Stimulated activated CD8-positive, alpha-beta memory T cell treated with anti-CD3 and anti-CD28 coated beads, Interleukin-7, amount 100 ng/mL, for 48 hours (primary cell): ENCODE measurements at places on chromosomes 12 and 14.

DNA sequence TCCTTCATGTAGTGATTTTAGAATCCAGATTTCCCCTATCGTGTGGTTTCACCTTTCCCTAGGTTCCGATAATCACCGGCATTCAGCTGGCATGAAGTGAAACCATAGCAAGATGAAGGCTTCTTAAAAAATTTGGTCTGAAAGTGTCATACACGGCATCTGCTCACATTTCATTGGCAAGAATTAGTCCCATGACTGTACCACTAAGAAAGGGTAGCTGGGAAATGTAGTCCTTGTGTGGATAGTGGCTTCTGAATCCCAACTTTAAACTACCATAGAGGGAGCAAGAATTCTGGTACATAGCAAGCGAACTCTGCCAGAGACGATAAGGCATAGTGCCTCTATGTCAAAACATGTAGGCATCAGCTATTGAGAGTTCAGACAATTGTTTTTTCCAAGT is 360.1 kb upstream of the TBX3 start:
- no peak for DNase-seq

- DNase-seq: no peak
Observed at GRCh38 chr12:52127683-52128450, 48.4 kb downstream of the SMIM41 start.

GRCh38 chr12:30753233-30753632 is 1.5 kb downstream of the CAPRIN2 start:
- peak; percentile 5 for DNase-seq

DNA sequence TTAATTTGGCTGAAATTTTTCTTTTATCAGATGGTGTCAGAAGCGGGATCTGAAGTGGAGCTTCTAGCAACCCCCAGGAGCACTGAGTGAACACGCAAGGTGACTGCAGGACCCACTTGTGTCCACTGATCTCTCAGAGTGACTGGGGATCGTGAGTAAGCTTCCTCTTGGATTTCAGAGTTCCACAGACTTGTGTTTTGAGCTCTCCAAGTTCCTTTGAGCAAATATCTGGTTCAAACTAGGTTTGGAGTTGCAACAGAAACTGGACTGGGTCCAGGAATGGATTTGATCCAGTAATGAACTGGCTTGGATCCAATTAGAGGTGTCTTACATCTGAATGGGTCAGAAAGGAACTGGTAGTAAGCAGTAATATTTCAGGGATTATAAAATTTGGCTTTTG is 24.7 kb upstream of the B4GALNT1 start:
- no peak for DNase-seq

DNA sequence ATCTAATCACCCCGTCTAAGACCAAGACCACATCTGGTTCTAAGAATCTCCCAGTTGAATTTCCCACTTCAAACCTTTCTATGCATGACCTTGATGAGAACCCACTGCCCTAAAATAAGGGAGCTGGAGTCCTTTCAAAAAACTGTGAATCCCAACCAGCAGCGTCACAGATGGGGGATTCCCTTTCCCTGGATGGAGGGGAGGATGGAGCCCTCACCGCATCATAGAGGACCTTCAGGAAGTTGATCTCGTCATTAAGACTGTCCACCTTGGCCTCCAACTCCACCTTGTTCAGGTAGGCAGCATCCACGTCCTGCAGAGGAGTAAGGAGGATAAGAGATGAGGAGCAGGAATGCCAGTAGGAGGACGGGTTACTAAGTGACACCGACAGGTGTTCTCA is 4.8 kb downstream of the KRT4 start:
- no peak for DNase-seq

DNA sequence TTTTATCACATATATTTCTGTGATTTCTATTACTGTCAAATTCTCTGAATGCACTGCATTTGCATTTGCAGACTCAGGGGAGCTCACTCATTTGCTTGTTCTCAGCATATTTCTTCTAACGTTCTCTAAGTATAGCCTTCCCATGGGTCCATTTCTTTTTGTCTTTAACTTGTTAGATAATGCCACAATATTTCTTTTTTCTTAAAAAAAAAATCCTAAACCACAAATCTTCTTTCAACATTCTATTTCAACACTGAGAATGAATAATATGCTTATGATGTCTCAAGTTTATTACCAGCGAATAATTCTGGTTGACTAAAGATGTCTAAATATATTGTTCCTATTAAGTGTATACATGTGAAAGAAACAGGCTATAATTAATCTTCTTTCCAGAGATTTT is 200.2 kb downstream of the ANO6 start:
- no peak for DNase-seq

- DNase-seq: no peak
Observed at GRCh38 chr12:123983822-123984485, 10.9 kb downstream of the ZNF664 start.

DNA sequence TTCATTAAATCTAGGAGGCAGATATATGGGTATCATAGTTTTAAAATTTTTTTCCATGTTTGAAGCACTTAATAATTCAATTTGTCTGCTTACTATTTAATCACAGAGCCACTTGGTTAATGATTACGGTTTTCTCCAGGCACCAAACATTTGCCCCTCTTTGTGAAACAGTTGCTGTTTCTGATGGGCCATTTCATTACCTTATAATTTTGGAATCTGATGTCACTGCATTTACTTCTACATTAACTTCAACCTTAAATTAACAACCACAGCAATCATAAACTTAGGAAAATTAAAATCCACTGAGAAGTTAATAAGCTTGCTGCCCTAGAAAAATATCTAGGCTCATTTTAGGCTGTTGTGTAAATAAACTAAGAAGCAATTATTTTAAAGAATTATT is 17.0 kb downstream of the TMCC3 start:
- DNase-seq: no peak

DNA sequence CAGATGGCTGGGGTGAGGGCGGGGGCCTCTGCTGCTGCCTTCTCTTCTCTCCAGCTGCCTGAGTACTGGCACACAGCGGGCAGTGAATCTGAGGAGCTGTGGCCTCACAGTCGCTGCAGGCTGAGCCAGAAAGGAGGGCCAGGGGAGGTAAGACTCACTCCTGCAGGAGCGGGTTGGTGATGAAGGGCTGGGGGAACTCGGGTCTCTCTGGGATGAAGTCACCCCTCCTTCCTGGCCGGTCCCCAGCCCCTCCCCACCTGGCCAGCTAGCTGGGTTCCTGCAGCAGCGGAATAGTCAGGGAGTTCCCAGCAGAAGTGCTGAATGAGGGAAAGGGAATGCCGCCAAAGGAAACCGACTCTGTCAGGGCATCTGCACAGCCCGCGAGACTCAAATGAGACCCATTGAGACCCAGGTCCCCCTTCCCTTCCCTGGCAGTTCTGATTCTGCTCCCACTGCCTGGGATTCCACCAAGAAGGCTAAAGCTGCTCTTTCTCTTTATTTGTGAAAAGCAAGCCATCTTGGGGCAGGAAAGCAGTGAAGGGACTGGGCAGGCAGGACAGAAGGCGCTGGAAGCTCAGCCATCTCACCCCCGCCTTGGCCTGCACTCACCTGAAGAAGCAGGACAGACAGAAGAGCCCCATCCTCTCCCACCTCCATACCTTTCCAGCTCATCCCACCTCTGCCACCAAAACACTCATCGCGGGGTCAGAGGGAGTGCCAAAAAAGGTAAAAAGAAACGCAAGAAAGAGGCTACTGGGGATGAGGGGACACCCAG is 5.3 kb downstream of the NGB start:
- no peak for DNase-seq

GRCh38 chr14:55580470-55581341 is 699 bp downstream of the KTN1 start:
- DNase-seq: peak; percentile 30

GRCh38 chr12:103829092-103829491 is 11.9 kb downstream of the NT5DC3 start:
- no peak for DNase-seq

DNA sequence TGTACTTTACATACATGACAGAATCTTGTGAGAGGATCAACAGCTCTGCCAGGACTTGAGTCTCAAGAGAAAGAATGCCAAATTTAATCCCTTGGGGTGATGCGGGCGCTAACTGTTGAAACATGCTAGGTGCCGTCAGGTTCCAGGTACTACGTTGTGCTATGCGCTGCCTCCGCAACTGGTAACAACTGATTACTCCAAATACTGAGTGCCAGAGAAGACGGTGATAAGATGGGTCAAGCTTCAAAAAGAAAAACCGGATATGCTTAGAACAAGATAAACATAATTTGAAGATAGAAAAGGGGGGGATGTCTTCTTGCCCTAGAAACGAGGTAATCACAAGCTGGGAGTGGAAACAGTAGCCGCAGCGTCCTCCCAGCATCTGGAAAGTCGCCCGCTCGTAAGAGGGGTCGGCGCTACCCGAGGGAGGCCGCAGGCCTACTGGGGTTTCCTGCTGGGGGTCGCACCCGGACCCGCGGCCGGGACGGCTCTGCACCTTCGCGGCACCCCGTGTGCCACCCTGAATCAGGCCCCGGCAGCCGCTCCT is 678 bp downstream of the ZBTB25 start:
- no peak for DNase-seq

DNA sequence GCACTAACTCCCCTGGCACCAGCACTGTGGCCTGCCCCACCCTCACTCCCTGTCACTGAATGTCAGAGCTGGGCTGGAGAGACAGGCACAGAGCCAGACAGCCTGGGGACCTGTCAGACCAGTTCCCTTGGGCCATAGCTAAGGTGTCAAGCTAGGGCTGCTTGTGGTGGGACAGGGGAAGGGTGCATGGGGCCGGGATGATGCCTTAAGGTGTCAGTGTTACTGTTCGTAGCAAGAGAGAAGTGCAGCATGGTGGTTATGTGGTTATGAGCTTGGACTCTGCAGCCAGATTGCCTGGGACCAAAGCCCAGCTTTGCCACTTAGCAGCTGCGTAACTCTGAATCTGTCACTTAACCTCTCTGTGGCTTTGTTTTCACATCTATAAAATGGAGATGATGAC is 3.8 kb downstream of the RAPGEF3 start:
- no peak for DNase-seq

- no peak for DNase-seq
Observed at GRCh38 chr14:76376878-76377734, 1.2 kb downstream of the ESRRB start.

- no peak for DNase-seq
Observed at GRCh38 chr12:19546611-19547162, 107.4 kb downstream of the AEBP2 start.

DNA sequence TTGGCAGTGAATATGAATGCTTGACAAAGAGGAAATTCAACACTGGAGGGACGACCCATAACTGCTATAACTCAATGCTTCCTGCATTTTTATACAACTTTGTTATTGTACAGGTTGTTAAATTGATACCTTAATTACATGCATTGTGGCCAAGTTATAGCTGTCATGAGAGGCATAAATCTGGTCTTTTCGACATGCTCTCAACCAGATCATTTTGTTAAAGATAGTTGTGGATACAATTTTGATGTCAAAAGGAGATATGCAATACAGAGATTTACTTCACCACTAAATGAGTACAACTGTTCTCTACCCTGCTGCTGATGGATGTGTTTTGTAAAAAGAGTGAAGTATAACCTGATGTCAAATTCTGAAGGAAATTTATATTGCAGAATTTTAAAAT is 946.0 kb downstream of the GALC start:
- no peak for DNase-seq

DNA sequence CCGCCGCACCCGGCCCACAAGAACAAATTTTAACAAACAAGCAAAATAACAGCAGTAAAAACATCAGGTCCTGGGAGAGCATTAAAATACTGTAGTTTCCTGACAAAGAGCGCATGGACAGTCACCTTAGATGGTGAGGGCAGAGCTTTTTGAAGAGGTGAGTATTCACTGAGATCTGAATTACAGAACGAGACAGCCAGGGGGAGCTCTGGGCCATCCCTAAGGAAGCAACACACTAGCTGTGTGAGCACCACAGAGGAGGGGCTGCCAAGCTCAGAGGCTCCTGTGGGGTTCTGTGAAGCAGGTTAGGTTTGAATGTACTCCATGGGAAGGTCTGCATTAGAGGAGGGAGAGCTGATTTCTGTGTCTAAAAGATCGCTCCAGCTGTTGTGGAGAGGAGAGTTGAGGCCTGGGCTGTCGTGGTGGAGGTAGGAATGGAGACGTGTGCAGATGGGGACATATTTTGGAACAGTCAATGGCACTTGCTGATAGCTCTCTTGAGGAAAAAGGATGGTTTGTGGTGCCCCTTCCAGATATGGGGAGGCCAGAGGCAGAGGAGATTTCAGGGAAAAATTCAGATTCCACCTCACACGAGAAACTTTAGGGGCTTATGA is 72.9 kb downstream of the TRAFD1 start:
- DNase-seq: peak; percentile 39

- DNase-seq: no peak
Observed at GRCh38 chr14:68683326-68683725, 109.5 kb downstream of the ZFP36L1 start.

DNA sequence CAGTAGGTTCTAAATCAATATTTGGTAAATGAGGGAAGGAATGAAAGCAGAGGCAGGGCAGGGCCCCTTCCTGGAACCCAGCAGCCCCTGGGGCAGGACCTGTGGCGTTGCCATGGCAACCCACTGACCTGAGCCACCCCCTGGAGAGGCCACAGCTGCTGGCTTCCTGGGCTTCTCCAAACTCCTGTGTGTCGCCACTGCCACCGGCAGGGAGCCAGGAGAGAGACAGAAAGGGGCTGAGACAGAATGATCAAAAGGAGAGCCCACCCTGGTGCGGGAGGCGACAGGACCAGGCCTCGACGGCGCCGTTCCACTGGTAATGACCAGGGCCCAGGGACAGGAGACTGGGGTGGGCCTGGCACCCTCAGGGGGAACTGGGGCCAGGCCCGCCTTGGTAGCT is 18.2 kb downstream of the RFX4 start:
- DNase-seq: no peak

GRCh38 chr12:31965090-31965489 is 5.9 kb downstream of the RESF1 start:
- DNase-seq: no peak

GRCh38 chr12:116426391-116427136 is 132.6 kb upstream of the MAP1LC3B2 start:
- DNase-seq: no peak

- DNase-seq: no peak
Observed at GRCh38 chr14:70616646-70617045, 16.2 kb upstream of the MED6 start.

- DNase-seq: no peak
Observed at GRCh38 chr14:94030571-94030970, 4.4 kb downstream of the OTUB2 start.
